ENCODE measurements at places on chromosomes 16 and 17.

DNA sequence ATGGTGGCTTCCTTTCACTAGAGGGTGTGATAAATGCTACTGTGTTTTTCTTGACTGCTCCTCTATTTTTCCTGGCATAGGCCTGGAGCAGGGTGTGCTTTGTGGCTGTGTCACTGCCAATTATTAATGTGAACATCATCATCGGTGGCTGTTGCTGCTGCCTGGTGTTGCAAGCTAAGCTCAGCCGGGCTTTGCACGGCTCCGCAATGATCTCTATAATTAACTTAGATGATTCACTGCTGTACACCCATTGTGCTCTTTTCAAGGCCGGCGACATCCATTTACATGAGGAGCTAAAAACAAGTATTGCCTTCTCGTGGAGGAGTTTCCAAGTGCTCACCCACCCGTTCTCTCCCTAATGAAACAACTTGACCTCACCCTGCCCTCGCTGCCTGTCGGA is 160.1 kb upstream of the IRX3 start:
- DNase-seq, result no peak

DNA sequence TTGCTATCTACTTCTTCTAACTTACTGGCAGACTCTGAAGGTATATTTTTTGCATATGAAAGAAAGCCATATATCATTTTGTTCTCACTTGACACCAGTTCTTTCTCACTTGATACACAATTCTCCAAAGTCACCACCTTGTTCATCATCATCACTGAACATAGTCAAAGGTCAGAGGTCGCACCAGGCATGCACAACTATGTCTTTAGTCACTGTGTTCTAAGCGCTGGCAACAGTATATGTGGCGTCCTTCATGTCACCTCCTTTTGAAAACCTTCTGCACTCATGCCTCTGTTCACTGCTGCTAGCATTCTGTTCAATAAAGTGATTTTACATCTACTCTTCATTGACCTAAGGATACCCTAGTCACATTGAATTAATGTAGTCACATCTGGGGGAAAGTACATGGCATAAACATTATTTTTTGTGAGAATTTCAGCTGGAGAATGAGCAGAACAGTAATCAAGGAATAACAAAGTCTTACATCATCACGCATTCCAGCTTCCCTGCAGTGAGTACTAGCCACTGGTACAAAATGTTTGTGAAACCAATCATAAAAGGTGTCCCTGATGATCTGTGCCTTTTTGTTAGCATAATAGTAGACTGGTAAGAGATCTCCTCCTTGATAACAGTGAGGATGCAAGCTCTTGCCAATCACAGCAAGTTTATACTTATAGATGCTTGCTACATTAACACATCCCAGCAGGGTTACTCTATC is 20.5 kb upstream of the TBX4 start:
- no peak for DNase-seq

DNA sequence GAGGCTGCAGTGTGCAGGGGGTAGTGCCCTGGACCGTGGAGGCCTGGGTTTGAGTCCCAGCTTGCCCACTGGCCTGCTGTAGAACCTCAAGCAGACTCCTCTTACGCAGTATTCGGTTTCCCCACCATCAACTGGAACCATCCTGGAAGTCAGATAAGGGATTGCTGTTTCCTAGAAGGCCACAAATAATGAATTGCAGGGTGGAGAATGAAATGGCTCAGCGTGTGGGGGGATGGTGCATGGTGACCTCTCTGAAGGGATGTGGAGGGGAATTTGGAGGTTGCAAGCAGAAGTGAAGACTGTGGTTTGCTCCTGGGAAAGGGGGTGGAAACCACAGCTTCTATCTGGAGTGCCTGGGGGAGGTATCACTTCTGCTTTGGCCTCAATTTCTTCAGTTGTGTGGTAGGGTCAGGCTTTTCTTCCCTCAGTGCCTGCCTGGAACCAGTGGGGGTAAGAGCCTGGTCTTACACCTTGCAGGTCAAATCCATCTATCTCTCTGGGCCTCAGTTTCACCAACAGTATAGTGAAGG is 1.7 kb downstream of the ADGRG5 start:
- no peak for DNase-seq

DNA sequence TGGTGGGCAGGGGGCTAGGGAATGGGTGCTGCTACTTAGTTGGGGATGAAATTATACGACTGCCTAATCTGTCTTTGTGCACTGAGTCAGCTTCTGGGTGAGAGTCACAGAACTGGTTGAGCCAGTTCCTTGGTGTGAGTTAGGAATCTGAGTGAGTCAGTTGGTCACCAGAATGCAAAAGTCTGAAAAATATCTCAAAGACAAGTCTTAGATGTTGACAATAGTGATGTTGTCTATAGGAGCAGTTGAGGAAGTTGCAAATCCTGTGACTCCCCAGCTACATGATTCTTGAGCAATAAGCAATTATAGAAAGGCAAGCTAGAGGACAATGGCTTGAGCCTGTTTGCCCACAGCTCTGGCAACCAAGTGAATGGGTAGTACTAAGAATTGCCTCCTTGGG is 399.2 kb downstream of the CNTNAP4 start:
- no peak for DNase-seq

GRCh38 chr17:69557339-69557738 is 142.8 kb downstream of the MAP2K6 start:
- no peak for DNase-seq

DNA sequence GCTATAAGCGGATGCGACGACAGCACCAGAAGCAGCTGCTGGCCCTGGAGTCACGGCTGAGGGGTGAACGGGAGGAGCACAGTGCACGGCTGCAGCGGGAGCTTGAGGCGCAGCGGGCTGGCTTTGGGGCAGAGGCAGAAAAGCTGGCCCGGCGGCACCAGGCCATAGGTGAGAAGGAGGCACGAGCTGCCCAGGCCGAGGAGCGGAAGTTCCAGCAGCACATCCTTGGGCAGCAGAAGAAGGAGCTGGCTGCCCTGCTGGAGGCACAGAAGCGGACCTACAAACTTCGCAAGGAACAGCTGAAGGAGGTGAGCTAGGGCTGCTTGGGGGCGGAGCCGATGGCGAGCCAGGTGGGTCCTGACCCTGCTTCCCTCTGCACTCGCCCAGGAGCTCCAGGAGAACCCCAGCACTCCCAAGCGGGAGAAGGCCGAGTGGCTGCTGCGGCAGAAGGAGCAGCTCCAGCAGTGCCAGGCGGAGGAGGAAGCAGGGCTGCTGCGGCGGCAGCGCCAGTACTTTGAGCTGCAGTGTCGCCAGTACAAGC is 10.1 kb downstream of the HIRIP3 start:
- no peak for DNase-seq

DNA sequence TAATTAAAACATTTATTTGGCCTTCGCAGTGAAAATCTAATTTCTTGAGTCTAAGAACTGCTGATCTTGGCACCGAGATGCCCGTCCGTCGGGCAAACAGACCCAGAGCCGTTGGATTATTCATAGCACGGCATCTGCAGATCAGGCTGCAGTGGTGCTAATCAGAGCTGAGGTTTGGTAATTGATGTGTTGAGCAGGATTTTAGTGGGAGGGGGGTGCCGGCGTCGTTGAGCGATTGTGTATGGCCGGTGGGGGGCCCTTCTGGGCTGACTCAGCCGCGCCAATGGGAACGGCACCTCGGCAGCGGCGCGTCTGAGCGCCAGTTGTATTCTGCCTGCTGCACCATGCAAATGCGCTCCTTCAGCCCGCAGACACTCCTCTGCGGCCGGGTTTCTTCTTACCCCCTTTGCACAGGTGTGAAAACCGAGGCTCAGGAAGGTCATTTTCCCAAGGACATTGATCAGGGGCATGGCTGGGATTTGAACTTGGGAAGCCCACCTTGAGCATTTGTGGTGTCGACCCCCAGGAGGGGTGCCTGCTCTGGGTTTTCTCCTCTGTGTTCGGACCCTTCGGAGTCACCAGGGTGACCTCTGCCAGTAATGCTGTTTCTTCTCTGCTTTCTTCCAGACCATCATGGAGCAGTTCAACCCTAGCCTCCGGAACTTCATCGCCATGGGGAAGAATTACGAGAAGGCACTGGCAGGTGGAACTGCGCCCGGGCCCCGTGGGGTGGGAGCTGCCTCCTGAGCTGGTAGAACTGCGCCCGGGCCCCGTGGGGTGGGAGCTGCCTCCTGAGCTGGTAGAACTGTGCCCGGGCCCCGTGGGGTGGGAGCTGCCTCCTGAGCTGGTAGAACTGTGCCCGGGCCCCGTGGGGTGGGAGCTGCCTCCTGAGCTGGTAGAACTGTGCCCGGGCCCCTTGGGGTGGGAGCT is 18.4 kb downstream of the BAIAP2 start:
- no peak for DNase-seq

- DNase-seq, result no peak
Observed at GRCh38 chr17:81329927-81330883, 35.1 kb upstream of the SLC38A10 start.

GRCh38 chr17:38996660-38997337 is 29.6 kb upstream of the FBXO47 start:
- DNase-seq, result no peak

All from NT2/D1 (cell line).